ENCODE measurements at places on chromosomes 16 and 17.

- no peak for DNase-seq
Measured at GRCh38 chr17:7328009-7328408, 1.1 kb downstream of the NEURL4 start.

- DNase-seq: no peak
Measured at GRCh38 chr17:18858567-18859245, 775 bp downstream of the PRPSAP2 start.

GRCh38 chr17:2982854-2983253 is 80.6 kb downstream of the OR1D5 start:
- DNase-seq: peak; percentile 48

DNA sequence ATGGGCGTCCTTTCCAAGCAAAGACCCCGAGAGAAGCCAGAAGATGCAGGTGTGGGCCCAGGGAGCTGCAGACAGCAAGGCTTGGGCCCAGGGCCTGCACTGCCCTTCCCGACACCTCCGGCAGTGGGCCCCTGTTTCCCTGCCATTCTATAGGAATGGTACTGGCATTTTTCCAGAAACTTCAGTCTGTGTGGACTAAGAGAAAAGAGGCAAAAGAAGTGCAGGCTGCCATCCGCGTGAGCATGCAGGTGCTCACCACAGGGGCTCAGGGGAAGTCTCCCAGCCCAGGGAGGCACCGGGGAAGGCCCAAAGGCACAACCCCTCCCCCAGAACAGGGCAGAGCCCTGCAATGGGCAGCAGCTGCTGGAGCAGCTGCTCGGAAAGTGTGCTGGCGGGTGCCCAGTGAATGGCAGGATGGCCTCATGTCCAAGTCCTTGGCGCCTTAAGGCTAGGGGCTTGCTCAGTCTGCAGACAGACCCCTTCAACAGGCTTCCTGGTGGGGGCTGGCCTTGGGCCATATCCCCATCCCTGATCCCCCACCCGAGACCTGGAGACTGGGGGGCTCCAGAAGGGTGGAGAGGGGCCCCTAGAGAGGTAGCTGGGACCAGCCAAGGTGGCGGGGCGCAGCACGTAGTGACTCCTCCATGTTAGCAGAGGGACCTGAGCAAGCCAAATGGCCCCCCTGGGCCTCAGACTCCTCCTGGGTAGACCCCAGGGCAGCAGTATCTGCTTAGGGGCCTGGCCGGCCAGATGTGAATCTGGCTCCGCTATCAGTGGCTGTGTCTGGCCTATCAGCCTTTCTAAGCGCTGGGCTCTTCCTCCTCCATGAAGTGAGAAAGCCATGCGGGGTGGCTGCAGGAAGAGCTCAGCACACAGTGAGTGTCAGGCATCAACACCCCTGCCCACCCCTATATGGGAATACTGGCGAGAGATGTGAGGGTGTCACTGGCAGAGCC is 6.7 kb upstream of the TPPP3 start:
- no peak for DNase-seq

DNA sequence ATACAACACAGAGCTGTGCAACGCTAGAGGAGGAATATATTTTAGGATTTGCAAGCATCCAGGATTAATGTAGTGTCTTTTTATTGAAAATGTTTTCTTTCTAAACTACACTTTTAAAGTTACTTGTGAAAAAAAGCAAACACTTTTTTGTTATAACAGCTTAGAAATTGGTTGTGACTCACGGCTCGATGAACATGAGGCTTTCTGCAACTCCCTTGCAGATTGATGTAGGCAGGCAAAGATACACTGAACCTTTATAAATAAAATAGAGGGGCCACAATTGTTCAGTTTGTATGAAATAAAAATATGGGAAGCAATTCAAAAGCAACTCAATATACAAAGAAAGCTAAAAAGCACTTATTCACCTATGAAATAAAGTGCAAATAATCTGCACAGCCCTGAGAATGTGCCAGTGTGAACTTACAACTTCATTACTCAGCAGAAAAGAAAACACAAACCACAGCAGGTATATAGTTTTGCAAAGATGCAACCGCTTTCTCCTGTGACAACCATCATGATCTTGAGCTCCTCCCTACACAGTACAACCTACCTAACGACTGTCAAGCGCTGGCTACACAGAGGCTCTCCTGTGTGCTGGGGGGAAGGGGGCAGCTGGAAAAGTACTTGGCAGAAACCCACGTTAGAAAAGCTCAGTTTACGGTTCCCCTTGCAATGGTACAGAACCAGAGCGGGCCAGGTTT is 948 bp downstream of the LUC7L start:
- DNase-seq: no peak

DNA sequence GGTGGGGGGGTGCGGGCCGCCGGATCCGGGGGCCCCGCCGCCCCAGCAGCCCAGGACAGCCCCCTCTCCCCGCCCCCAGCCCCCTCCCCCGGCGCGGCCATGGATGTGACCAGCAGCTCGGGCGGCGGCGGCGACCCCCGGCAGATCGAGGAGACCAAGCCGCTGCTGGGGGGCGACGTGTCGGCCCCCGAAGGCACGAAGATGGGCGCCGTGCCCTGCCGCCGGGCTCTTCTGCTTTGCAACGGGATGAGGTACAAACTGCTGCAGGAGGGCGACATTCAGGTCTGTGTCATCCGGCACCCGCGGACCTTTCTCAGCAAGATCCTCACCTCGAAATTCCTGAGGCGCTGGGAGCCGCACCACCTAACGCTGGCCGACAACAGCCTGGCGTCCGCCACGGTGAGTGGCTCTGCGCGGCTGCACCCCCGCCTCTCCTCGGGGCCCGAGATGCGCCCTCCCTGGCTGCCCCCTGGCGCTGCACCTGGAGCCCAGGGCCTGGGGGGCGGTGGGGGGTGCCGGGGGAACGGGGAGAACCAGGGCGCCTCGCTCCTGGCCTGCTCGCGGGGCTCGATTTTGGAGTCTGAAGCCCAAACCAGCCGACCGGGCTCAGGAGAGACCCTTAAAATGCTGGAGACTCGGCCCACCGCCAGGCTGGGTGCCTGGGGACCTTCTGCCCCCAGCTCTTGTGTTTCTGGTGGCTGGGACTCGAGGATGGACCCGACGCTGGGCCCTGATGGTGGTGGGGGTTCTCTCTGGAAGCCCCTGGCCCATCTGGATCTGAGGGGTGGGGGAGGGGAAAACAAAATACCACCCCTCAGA is 744 bp downstream of the CMIP start:
- no peak for DNase-seq

DNA sequence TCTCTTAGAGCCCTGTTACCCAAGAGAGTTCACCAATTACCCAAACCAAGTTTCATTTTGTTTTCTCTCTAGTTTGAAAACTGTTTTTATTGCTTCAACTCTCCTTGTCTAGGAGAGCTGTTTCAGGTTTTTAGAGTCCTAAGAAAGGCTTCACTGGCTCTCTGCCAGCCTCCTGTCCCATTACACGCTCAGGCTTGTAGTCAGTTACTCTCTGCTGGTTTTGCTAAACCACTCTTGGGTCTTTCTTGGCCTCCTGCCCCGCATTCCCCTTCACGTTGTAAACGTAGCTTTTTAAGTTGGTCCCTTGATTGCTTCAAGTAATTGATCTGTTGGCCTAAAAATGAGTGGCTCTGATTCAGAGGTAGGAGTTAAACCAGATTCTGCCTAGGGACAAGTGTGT is 529.1 kb downstream of the MAF start:
- no peak for DNase-seq

DNA sequence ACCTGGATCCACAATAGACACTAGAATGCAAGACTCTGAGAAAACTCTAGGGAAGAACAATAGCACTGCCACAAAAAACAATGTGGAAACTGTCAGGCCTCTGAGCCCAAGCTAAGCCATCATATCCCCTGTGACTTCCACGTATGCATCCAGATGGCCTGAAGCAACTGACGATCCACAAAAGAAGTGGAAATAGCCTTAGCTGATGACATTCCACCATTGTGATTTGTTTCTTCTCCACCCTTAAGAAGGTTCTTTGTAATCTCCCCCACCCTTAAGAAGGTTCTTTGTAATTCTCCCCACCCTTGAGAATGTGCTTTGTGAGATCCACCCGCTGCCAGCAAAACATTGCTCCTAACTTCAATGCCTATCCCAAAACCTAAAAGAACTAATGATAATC is 39.2 kb upstream of the TNRC6C start:
- DNase-seq: no peak

DNA sequence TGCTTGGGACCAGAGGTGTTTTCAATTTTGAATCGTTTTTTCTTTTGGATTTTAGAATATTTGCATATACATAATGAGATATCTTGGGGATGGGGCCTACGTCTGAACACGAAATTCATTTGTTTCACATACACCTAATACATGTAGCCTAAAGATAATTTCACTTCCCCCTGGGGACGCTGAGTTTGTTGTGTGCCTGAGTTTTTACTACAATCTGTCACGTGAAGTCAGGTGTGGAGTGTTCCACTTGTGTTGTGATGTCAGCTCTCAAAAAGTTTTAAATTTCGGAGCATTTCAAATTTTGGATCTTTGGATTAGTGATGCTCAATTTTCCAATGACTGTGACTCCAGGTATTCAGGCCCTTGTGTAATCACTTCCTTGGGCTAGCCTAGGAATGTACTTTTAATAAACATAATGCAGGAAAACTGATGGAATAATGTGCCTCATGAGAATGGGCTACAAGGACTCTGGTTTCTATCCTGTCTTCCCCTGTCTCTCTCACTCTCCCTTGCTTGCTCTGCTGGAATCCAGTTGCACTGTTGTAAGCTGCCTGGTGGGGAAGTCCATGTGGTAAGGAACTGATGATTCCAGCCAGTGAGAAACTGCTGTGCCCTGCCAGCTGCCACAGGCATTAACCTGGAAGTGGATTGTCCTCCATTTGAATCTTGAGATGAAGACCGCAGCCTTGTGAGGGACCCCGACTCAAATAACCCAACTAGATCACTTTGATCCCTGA is 403.8 kb downstream of the SHISA9 start:
- DNase-seq: no peak

DNA sequence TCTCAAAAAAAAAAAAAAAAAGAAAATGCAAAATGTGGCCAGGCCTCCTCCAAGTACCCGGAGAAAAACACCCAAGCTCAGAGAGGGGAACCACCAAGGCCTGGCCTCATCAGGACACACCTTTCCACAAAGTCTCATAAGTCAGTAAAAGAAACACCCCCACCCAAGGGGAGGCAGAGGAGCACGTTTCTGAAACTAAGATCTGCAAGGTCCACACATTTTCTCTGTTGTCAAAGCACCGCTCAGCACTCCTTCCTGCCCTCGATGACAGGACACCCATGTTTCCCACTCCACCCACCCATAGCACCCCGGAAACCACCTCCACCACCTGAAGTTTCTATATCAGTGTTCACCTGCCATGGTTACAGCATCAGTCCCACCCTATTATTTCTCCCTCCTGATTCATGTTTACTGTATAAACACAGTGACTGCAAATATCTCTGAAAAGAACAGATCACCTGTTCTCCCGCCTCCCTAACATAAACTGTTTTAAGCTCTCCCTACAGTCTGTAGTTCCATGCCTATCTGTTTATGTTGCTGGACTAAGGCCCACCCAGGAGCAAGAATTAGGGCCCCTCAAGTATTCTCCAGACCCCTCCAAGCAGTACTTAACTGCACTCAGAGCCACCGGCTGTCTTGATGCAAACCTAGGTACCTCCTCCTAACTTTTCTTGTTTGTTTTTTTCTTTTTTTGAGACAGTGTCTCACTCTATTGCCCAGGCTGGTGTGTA is 2.0 kb downstream of the CORO7 start:
- DNase-seq: no peak

- no peak for DNase-seq
Measured at GRCh38 chr17:76956846-76957540, 88.8 kb downstream of the MGAT5B start.

DNA sequence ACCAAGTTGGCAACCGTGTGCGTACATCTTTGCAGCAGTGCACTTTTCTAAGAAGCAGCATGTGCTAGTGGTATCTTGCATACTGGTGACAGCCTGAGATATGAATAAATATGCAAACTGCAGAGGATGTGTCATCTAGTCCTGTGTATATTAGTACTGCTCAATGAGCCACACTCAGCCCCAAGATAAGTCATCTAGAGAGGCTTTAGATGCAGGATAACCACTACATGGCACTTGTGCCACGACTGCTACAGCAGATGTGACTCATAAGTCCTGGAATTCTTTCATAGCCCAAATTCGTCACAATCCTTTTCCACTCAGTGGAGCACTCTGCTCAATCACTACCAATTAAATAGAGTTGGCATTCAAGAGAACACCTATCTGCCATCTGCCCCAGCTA is 171.5 kb downstream of the AXIN2 start:
- no peak for DNase-seq

DNA sequence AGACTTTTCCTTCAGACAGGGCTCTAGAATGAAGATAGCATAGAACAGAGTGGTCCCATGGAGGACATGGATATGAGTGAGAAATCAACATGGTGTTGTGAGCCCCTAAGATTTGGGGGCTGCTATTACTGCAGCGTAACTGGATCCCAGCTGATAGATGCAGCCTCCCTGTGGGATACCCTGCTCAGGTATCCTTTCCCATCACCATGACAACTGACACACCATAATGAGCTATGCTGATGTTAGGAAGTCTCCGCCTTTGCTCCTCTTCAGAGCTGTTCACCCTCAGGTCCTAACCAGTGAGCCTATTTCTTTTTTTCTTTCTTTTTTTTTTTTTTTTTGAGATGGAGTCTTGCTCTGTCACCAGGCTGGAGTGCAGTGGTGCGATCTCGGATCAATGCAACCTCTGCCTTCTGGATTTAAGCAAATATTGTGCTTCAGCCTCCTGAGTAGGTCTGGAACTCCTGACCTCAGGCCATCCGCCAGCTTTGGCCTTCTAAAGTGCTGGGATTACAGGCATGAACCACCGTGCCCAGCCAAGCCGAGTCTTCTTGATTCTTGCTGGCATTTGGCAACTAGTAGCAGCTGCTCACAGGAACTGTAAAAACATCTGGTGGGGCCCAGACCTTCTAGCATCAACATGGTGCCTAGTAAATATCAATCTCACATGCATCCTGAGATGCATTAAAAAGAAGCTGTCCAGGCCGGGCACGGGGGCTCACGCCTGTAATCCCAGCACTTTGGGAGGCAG is 17.1 kb downstream of the STX4 start:
- DNase-seq: no peak

DNA sequence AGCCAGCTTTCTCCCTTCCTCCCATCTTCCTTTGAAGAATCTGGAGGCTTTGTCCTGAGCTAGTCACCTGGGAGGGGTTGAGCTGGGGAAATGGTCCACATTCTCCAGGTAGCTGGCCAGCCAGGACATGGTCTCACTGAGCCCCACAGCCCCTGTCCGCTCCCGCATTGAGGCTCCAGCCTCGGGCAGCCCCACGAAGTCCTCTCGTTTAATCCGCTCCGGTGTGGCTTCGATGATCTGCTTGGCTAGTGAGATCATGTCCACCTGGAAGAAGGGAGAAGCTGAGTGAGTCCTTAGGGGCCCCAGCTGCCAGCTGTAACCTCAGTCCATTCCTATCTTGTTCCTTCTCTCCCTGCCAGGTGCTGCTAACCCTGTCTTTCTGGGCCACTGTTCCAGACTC is 2.7 kb upstream of the SPAG7 start:
- DNase-seq: no peak

- no peak for DNase-seq
Measured at GRCh38 chr16:86584726-86585721, 6.7 kb downstream of the FOXL1 start.

GRCh38 chr17:65297916-65298315 is 160.7 kb downstream of the RGS9 start:
- DNase-seq: no peak

GRCh38 chr17:73069841-73070240 is 22.6 kb downstream of the SLC39A11 start:
- DNase-seq: no peak

- no peak for DNase-seq
Measured at GRCh38 chr16:75750528-75750927, 24.2 kb upstream of the CPHXL start.

Data from GOT3 (cell line).